ENCODE measurements at places on chromosomes 5 and 9.

- DNase-seq: no peak
Measured at GRCh38 chr9:131583836-131584555, 38.7 kb downstream of the PRRT1B start.

GRCh38 chr5:175894271-175894670 lies 22.9 kb downstream of the CPLX2 start:
- DNase-seq: no peak

DNA sequence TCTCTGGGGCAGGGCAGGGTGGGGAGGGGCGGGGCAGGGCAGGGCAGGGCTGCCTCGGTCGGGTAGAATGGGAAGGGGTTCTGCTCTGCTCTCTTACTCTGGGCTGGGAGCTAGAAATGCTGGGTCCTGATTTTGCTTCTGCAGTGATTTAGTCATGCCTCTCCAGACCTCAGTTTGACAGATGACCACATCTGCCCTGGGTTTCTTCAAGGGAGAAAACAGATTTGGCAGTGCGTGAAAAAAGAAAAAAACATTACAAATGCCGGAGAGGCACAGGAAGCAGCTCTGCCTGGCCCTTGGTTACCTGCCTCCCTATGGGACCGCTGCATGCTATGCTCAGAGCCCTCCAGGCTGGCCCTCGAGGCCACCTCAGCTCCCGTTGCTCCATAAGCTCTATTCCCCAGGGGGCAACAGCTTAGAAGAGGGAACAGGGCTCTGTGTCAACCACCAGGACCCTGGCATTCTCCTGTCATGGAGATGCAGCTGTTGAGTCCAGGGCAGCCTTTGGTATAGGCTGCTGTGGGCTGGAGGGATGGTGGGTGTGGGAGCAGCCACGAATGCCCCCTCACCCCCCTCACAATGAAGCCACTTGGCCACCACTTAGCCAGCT lies 53.2 kb upstream of the UBTD2 start:
- no peak for DNase-seq

GRCh38 chr9:91562416-91562815 lies 138.8 kb upstream of the NFIL3 start:
- DNase-seq: no peak

- no peak for DNase-seq
Measured at GRCh38 chr9:96344458-96345180, 38.9 kb downstream of the SLC35D2 start.

GRCh38 chr9:134390947-134391318 lies 64.7 kb downstream of the RXRA start:
- no peak for DNase-seq

GRCh38 chr9:96495341-96495740 lies 45.4 kb downstream of the HABP4 start:
- DNase-seq: no peak

DNA sequence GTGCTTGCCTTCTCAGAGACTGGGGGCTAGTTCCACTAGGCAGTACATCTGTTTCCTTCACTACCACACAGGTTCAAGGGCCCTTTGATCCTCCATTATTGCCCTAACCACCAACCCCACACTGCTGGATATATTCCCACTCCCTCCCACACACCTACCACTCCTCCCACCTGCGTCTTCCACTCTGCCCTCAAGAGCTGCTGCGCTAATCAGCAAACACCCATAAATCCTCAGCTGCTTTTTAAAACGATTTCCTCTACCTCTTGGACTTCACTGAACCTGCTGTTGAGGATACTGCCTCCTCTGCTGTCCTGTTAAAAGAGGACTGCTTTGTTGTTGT lies 120.9 kb downstream of the MAPKAP1 start:
- DNase-seq: peak; percentile 40

DNA sequence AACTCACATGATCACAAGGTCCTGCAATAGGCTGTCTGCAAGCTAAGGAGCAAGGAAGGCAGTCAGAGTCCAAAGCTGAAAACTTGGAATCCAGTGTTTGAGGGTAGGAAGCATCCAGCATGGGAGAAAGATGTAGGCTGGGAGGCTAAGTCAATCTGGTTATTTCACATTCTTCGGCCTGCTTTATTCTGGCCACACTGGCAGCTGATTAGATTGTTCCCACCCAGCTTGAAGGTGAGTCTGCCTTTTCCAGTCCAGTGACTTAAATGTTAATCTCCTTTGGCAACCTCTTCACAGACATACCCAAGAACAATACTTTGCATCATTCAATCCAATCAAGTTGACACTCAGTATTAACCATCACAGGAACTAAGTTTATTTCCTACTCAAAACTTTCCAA lies 453.4 kb downstream of the TLE4 start:
- no peak for DNase-seq

GRCh38 chr5:159489779-159490178 lies 159.5 kb upstream of the IL12B start:
- no peak for DNase-seq

DNA sequence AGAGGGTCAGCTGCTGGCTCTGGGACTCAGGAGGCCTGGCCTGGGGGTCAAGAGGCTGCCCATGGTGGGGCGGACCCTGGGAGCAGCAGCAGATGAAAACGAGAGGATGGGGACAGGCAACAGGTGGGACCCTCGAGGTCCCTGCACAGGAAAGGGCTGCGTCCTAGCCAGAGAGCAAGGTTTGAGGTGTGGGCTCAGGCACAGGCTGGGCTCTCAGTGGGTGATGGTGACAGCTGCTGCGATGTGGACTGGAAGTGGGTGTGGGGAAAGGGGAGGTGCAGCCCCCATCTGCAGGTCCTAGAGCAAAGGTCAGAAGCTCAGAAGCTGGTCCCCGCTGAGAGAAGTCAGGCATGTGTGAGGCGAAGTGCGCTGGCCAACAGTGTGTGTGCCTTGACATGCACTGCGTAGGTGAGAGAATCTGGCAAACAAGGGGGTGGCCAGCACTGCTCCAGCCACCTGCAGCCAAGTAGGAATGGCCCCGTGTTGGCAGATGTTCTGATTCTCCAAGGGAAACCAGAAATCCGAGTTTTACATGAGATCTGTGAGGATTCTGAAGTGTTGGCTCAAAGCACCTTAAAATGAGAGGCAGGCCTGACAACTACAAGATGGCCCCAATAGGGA lies 85.7 kb downstream of the COL23A1 start:
- DNase-seq: no peak

DNA sequence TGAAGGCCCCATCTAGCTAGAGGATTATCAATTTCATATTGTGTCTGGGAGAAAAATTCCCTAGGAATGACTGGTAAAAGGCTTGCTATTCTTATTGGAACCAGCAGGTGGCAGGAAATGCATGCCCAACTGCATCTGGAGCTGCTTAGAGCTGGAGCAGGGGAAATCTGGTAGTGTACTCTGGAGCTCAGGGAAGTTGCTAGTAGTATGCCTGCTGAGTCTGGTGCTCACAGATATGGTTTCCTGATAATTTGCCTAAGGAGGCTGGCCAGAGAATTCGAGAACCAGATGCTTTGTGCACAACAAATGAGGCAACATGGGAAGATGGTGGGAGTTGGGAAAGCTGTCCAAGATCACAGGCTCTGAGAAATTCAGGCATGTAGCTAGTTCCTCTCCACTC lies 53.7 kb downstream of the G3BP1 start:
- peak; percentile 67 for DNase-seq

DNA sequence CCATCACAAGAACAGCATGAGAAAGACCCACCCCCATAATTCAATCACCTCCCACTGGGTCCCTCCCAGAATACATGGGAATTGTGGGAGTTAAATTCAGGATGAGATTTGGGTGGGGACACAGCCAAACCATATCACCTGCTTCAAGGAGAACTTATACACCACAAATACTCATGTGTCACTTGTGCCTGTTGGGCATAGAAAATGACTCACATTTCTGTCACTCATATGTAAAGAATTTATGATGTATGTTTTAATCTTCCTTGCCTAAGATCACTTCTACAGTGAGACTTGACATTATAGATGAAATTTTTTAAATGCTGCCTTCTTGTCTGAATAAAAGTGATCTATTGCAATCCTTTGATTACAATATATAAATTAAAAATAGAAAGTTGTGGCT lies 23.0 kb upstream of the PRDM6 start:
- no peak for DNase-seq

GRCh38 chr9:72586388-72587130 lies 65.2 kb downstream of the TMC1 start:
- no peak for DNase-seq

DNA sequence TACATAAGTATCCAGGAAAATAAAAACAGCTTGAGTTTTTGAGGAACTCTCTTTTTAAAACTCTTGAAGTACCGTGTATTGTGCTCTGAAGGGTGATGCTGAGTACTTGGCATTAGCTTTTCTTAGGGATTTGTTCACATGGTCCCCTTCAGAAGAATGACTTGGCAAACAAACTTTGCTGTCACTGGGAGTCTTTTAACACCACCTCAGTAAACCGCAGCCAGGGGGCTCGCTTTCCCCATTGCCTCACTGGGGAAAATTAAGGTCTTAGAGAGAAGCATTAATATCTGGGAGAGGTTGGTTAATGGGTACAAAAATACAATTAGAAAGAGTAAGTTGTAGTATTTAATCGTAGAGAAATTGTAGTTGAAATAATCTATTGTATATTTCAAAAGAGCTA lies 105.9 kb upstream of the DAP start:
- DNase-seq: no peak

All from SHP77 treated with DMSO at 0.1 percent for 48 hours (cell line).